ENCODE measurements at places on chromosomes 3 and 15. TPM values are rescaled to one million over a fixed set of nuclear protein-coding genes. Genes with fewer than 3 reads are reported as not detected.

GRCh38 chr15:61116825-61117224 is 112.3 kb downstream of the RORA start:
- no peak for DNase-seq

DNA sequence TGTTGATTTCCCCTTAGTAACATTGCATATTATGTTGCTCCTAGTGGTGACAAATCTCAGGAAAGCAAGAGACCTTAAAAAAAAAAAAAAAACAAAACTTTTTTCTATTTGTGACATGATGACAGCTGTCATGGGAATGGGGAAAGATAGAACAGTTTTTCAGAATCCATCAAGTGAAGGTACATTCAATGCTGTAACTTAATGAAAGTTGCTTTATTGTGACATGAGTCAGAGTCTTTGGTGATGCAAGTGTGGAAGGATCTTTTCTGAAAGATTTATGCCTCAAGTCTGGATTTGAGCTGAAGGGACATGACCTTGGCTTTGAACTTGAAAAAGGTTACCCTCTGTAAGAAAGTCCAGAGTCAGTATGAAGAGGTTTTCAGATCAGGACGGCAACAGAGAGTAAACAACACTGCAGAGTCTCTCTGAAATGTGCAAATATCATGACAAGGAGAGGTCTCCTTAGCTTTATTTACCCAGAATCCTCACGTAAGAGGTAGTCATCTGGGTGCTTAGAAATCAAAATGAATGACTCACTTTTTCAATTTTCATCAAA is 424.7 kb downstream of the CNTN4 start:
- DNase-seq, result no peak

DNA sequence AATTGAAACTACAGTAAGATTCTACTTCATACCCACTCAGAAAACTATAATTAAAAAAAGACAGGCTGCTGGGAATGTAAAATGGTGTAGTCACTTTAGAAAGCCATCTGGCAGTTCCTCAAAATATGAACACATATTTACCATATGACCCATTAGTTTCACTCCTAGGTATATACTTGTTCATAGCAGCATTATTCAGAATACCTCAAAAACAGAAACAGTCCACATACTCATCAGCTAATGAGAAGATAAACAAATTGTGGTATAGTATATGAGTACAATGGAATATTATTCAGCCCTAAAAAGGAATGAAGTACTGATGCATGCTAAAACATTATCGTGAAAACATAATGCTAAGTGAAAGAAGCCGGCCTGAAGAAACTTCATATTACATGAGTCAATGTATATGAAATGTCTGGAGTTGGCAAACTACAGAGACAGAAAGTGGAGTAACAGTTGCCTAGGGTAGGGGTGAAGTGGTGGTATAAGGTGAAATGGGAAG is 23.8 kb downstream of the WDR53 start:
- DNase-seq, result no peak

- DNase-seq, result no peak
These were observed 8.2 kb downstream of the FILIP1L start for GRCh38 chr3:100106094-100106493.

- DNase-seq, result no peak
These were observed 53.7 kb upstream of the MAGI1 start for GRCh38 chr3:66092175-66092995.

DNA sequence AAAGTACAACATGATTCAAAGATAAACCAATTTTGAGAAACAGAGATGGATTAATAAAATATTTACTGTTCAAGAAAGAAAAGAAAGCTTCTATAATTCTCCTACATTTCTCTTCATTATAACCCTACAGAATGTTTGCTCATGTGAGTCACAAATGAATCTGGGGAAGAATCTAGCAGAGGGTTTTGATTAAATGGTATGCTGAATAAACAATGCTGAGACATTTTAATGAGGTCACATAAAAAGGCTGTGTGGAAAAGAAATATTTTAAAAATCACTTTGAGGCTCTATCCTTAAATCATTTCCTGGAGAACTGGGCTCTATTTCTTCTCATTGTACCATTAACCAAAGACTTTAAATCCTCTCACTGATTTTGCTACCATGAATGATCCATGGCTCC is 727.7 kb downstream of the NTRK3 start:
- DNase-seq, result no peak

DNA sequence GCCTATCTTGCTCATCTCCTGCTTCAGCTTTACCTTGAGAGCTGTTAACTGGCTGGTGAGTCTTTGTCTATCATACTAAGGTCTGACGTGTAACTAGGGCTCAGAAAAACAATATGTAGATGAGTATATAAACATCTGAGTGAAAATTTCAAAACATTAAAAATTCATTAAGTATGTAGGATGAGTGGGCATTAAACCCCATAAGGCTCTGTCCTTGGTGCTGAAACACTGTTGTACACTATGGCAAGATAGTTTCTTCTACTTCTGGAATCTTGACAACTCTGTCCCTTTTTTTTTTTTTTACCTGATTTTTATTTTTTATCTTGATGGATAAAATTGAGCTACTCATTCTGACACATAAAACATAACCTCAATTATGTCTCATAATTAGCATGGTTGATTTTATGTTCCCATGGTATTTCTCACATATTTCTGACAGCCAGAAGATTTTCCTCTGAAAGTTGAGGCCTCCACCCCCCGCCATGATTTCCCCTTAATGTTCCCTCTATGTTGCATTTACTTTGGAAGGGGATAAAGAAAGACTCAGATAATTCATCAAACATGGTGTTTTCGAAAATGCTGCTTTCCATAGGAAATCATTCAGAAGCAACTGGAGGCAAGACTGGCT is 54.3 kb downstream of the DGKG start:
- DNase-seq, result no peak

GRCh38 chr15:62121273-62122015 is 43.6 kb downstream of the C2CD4B start:
- DNase-seq, result no peak

DNA sequence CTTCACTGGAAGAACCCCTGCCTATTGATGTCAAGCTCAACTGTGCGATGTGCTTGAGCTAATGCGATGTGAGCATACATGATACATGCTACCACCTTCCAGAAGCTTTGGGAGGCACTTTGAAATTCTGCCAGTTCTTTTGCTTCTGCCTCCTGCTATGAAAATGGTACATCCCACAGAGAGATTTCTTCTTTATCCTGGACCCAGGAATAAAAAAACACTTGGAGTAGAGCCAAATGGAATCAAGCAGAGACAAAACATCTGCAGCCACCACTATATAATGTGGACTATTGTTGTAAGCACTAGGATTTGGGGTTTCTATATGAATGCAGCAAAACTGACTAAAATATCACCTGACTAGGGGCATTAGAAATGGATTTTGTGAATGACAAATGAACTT is 119.9 kb upstream of the GAP43 start:
- no peak for DNase-seq

The ITIH4 gene
- 5.0 TPM for total RNA-seq

DNA sequence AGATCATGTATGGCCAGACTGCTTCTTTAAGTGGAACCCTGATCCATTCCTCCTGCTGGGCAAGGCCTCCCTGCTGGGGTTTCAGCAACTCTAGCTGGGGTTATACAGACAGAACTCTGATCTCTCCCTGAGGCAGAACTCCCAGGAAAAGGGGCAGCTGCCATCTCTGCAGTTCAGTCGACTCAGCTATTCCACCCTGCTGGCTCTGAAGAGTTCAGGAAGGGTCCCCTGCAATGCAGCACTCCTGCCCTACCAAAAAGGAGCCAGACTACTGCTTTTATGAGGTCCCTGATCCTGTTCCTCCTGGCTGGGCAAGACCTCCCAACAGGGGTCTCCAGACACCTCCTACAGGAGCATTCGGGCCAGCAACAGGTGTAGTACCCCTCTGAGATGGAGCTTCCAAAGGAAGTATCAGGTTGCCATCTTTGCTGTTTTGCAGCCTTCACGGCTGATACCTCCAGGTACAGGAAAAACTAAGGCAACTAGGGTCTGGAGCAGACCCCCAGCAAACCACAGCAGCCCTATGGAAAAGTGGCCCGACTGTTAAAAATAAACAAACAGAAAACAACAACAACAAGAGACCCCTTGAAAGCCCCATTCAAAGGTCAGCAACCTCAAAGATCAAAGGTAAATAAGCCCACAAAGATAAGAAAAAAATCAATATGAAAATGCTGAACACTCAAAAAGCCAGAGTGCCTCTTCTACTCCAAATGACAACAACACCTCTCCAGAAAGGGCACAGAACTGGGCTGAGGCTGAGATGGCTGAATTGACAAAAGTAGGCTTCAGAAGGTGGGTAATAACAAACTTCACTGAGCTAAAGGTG is 14.2 kb upstream of the CP start:
- DNase-seq, result no peak

DNA sequence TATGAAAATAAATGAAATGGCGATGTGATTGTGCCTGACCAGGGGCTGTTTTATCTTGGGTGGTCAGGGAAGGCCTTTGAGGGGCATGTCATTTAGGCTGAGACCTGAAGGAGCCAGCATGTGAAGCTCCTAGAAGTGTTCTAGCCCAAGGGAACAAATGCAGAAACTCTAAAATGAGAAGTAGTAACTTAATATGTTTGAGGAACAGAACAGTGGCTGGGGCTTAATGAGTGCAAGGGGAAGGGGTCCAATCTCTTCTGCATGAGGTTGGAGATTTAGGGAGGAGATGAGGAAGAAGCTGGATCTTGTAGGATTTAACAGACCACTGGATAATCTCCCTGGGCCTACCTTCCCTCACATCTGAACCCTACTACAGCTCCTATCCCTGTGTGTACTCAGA is 110.5 kb downstream of the AKAP13 start:
- DNase-seq, result no peak

GRCh38 chr15:98442379-98442833 is 205.9 kb upstream of the IGF1R start:
- no peak for DNase-seq

DNA sequence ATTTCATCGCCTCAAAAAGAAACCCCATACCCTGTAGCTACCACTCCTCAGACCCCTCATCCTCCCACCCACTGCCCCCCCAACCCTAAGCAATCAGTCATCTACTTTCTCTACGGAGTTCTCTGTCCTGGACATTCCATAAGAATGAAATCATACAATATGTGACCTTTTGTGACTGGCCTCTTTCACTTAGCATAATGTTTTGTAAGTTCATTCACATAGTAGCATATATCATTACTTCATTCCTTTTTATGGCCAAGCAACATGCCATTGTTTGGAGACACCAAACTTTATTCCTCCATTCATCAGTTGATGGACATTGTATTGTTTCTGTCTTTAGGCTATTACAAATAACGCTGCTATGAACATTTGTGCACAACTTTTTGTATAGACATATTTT is 64.2 kb downstream of the TNIK start:
- no peak for DNase-seq

DNA sequence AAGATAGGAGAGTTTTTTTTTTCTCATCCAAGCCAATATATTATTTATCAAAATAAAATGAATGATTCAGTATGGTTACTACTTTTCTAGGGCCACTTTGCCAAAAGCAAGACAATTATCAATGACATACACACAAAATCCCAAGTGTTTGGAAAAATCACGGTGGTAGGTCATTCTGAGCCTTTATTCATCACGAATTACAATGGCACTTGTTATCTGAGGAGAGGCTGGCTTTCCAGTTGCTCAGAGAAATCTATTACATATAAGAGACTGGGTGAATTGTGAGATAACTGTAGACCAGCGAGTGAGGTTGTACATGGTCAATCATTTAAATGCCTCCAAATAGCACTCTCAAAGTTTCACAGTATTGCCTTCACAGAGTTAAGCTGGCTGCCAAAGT is 20.4 kb upstream of the FGF12 start:
- DNase-seq, result no peak

DNA sequence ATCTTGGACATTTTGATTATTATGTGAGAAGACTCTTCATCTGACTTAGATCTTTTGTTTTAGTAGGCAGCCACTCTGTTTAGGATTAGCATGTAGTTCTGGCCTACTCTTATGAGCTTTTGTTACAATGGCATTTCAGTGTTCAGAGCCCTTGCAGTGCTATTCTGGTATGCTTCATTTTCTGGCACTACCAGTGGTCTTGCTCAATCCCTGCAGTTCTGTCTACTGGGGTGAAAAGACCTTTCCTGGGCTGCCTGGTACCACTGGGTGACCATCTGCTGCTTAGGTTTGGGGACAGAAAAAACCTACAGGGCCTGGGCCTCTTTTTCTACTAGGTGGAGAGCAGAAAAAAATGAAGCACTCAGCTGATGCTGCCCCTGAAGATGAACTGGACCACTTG is 42.5 kb downstream of the IL16 start:
- DNase-seq, result no peak

- no peak for DNase-seq
These were observed 256.1 kb upstream of the PLSCR5 start for GRCh38 chr3:146861262-146861661.

DNA sequence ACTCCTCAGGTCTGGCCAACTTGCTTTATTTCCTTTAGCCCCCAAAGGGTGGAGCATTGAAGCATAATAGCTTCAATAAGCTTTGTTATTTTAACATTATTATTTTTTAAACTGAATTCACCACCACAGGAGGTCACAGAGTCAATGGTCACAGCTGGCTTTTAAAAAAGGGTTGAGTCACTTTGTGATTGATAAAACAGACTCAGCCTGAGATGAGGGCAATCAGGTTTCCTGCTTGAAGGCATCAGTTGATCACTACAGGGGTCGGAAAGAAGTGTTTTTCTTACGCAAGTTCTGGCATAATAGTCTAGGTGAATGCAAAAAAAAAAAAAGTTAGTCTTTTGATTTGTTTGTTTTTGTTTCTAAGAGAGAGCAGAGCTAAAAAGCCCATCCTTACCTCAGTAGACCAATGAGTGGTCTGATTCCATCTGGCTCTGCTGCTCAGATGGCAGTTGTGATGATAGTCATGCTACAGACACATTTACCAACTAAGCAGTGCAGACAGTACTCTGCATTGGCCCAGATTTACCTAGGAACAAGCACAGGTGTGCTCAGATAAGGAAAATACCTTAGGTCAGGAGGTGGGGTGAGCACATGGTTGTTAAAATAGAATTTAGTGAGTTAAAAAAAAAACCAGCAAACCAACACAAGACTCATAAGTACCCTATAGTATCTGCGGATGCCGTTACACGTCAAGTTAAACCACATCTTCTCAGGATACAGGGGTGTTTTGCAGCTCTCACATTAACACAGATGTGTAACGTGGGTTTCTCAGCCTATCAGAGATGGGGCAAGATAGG is 22.6 kb downstream of the ZNF80 start:
- DNase-seq, result no peak

DNA sequence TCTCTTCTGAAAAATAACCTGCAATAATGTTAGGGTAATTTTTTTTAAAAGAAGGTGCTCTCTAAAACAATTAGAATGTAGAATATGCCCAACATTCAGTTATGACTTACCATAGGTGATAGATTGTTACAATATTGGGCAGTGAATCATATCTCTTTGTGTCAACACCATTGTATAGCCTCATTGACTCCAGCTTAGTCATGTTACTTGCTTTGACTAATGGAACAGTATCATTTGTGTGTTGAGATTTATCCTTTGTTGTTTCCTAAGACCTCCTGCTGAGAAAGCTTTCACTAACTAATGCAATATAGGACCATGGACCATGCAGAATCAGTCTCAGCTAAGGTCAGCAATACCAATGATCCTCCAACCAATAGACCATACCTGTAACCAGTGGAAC is 1106.4 kb downstream of the SI start:
- no peak for DNase-seq

The SMCO1 gene
- 73.0 TPM for total RNA-seq
